Uterine smooth muscle cell (primary cell): ENCODE measurements at places on chromosomes 6 and 20. TPM values are rescaled to one million over a fixed set of nuclear protein-coding genes. Genes with fewer than 3 reads are reported as not detected.

The CSTF1 gene
- total RNA-seq, result 24.7 and 42.4 TPM in 2 replicates

The HSD17B8 gene
- total RNA-seq, result 2.7 and 8.9 TPM in 2 replicates

The PMEPA1 gene
- total RNA-seq, result under 0.01 and 1.00 TPM in 2 replicates

The BPI gene
- total RNA-seq, result 0.12 TPM in 1 of 2 replicates, not detected in the other

The FRMD1 gene
- under 0.01 TPM in 1 of 2 replicates, not detected in the other for total RNA-seq

The TP53TG5 gene
- not detected in 2 replicates for total RNA-seq

The FAM217A gene
- total RNA-seq, result not detected in 2 replicates

The CAGE1 gene
- under 0.01 and 0.11 TPM in 2 replicates for total RNA-seq

The ZNF311 gene
- 1.7 and 2.9 TPM in 2 replicates for total RNA-seq

The WFDC12 gene
- not detected in 2 replicates for total RNA-seq

The LEMD2 gene
- 64.7 and 66.3 TPM in 2 replicates for total RNA-seq

The CRISP2 gene
- not detected in 2 replicates for total RNA-seq

The ISM1 gene
- total RNA-seq, result 0.25 and 0.33 TPM in 2 replicates

The SLC4A11 gene
- 0.33 and 0.75 TPM in 2 replicates for total RNA-seq

The ZBP1 gene
- not detected in 2 replicates for total RNA-seq

The KIF13A gene
- total RNA-seq, result 78.9 and 96.1 TPM in 2 replicates

The E2F1 gene
- 10.4 and 24.3 TPM in 2 replicates for total RNA-seq

The OPRL1 gene
- total RNA-seq, result 1.1 and 2.1 TPM in 2 replicates

The FILIP1 gene
- total RNA-seq, result 0.62 and 1.4 TPM in 2 replicates

The MARCKS gene
- 130 and 144 TPM in 2 replicates for total RNA-seq

The POM121L2 gene
- total RNA-seq, result not detected in 2 replicates

The CTSZ gene
- 116 and 141 TPM in 2 replicates for total RNA-seq

The CAP2 gene
- 8.9 and 12.1 TPM in 2 replicates for total RNA-seq
